ENCODE measurements at places on chromosomes 13 and 19. TPM values are rescaled to one million over a fixed set of nuclear protein-coding genes. Genes with fewer than 3 reads are reported as not detected.

GRCh38 chr19:54660306-54660705, 2.5 kb upstream of the LILRB4 start:
- DNase-seq: no peak
- H3K4me3 ChIP-seq: no peak overlapping the region
- peaks cover 58% of the 10 kb centered on the region for H3K27me3 ChIP-seq
- H3K36me3 ChIP-seq: no peaks in the 10 kb centered on the region
- H3K4me1 ChIP-seq: no peaks in the 10 kb centered on the region

Gene NEK3
- total RNA-seq: 8.6 TPM

DNA sequence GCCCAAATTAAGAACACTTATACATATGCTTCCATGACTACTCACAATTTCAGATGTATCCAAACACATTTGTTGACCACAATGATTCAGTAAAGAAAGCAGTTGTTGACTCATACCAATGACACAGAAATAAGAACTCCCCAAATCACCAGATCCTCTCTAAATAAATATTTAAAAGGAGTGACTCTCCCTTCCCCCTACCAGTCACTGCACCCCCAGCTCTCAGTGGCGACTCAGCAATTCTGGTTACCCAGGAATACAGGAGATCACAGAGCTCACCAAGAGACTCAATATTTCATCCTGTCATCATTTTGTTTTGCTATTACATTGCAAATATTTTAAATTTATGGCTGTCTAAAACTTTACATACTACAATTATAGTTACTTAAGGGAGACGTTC, 131.5 kb downstream of the RGCC start:
- H3K27ac ChIP-seq: no peak overlapping the region
- DNase-seq: no peak
- no peak overlapping the region for H3K4me3 ChIP-seq

DNA sequence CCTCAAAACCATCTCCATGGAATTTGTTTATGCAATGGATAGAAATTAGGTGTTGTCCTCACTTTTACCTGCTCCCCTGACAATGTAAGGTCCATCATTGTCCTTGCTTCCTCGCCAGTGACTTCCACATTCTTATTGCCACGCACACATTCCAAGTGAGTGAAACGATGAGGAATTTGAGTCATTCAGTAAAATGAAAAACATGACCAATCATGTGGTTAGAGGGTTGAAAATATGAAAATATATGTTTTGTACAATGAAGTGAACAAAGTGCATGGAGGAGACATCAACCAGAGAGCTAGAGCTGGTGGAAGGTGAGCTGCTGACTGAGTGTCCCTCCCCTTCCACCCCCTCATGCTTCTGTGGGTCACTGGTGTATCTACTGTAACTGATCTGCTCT, 91.7 kb downstream of the ATP8A2 start:
- H3K27me3 ChIP-seq: no peaks in the 10 kb centered on the region
- H3K4me1 ChIP-seq: peaks cover 3% of the 10 kb centered on the region
- no peak overlapping the region for H3K27ac ChIP-seq
- no peaks in the 10 kb centered on the region for H3K36me3 ChIP-seq
- no peak for DNase-seq

- no peak for DNase-seq
- H3K36me3 ChIP-seq: peaks cover 17% of the 10 kb centered on the region
- H3K4me1 ChIP-seq: peaks cover 21% of the 10 kb centered on the region
- peak overlapping the region; percentile 84 for H3K4me3 ChIP-seq
Observed at GRCh38 chr19:49579947-49580263, 451 bp downstream of the NOSIP start.

GRCh38 chr19:49546825-49547565, 19.2 kb downstream of the RCN3 start:
- H3K36me3 ChIP-seq: peaks cover 4% of the 10 kb centered on the region
- H3K4me1 ChIP-seq: peaks cover 9% of the 10 kb centered on the region
- DNase-seq: peak; percentile 94
- no peak overlapping the region for H3K4me3 ChIP-seq

DNA sequence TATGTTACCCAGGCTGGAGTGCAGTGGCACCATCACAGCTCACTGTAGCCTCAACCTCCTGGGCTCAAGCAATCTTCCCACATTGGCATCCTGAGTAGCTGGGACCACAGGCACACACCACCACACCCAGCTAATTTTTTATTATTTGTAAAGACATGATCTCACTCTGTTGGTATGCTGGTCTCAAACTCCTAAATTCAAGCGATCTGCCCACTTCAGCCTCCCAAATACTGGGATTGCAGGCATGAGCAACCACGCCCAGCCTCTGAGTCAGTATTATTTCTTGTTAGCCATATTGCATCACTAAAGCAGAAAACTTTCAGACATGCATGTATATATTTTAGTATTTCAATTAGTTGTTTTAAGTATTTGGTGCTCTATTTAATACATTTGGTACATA, 376.4 kb downstream of the GPC6 start:
- no peak overlapping the region for H3K27ac ChIP-seq
- no peak overlapping the region for H3K4me3 ChIP-seq
- no peak for DNase-seq
- no peaks in the 10 kb centered on the region for H3K4me1 ChIP-seq
- H3K27me3 ChIP-seq: no peaks in the 10 kb centered on the region

DNA sequence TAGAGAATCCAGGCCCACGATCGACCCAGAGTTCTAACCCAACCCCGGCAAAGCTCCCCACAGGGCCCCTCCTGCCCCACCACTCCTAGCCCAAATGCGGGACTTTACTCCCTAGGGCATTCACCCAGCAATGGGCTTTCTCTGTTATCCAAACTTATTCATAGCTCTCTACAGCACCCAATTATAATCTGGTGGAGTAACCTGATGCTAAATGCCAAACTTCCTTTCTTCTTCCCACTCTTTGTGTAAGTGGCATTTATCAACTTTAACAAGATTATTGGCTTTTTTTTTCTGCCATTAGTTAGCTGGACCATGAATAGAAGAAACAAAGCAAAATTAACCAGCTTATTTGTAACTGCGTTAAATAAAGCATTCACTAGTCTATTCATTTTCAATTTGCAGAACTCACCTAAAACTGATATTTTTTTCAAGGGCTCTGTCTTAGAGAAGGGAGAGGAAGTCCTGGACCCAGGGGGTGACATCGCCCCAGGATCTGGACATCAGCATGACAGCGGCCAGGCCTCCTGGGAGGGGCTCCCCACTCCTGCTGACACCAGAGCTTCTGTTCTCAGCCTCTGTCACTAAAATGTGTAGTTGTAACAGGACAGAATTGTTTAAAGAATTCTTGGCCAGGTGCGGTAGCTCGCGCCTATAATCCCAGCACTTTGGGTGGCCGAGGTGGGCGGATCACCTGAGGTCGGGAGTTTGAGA, 1.5 kb downstream of the FAM124A start:
- H3K4me3 ChIP-seq: peak overlapping the region; percentile 84
- peaks cover 63% of the 10 kb centered on the region for H3K4me1 ChIP-seq
- H3K36me3 ChIP-seq: no peaks in the 10 kb centered on the region
- peak overlapping the region; percentile 80 for H3K27ac ChIP-seq
- H3K27me3 ChIP-seq: no peaks in the 10 kb centered on the region
- no peak for DNase-seq

DNA sequence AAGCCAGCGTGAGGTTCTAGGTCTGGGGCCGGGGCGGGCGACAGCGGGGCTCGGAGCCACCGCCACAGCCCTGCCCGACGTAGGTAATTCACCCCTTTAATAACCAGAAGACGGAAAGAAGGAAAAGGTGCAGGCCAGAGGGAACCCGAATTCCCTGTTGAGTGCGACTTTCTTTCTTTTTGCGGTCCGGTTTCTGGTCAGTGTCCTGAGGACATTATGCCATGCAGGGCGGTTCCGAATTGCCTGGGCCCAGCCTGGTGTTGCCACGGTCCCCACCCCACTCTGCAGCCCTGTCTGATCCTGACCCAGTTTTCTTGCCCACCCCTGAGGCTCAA, 18.4 kb upstream of the TFDP1 start:
- no peak overlapping the region for H3K27ac ChIP-seq
- H3K4me3 ChIP-seq: no peak overlapping the region
- H3K27me3 ChIP-seq: no peaks in the 10 kb centered on the region
- H3K36me3 ChIP-seq: no peaks in the 10 kb centered on the region

Gene GPR12
- 0.26 TPM for total RNA-seq

DNA sequence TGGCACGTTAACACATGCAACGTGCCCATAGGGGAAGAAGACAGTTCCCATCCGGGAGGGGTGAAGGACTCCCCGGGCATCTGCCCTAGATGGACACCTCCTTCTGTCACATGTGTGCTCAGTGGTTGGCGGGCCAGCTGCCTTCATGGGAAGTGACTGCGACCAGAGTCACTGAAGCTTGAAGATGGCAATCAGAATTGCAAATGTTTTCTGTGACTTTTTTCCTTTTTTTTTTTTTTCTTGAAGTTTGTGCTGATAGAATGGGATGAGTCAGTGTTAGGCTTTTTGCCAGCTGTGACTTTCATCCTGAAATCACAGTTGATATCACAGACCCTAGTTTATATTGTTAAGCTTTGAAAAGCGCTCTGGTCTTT, 109.2 kb upstream of the MCF2L start:
- H3K27me3 ChIP-seq: no peaks in the 10 kb centered on the region
- H3K27ac ChIP-seq: peak overlapping the region; percentile 13
- DNase-seq: no peak
- peaks cover 91% of the 10 kb centered on the region for H3K36me3 ChIP-seq
- H3K4me1 ChIP-seq: no peaks in the 10 kb centered on the region
- H3K4me3 ChIP-seq: no peak overlapping the region

GRCh38 chr13:29845440-29846056, 4.9 kb downstream of the UBL3 start:
- H3K27ac ChIP-seq: peak overlapping the region; percentile 99
- H3K27me3 ChIP-seq: no peaks in the 10 kb centered on the region
- no peaks in the 10 kb centered on the region for H3K36me3 ChIP-seq
- DNase-seq: no peak

Gene RPS28
- total RNA-seq: 473 TPM
